Mucosa of descending colon (tissue), 3 donors: ENCODE measurements at places on chromosomes 16 and 17.

DNA sequence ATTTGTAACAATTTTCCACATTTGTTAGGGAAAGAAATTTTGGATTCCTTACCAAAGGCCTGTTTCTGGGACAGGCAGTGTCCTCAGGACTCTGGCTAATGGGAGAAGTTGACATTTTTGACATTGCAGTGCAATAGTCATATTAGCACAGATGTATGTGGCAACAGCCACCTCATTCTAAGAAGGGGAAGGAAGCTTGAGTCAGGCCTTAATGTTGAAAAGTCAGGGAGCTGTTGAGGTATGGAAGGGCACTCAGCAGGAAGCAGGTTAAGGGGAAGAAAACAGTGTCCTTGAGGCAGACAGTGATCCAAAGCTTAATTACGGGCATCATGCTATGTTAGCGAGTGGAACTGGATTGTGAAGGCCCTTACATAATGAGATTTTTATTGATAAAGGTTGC is 20.9 kb downstream of the AKTIP start:
- no peak for DNase-seq

DNA sequence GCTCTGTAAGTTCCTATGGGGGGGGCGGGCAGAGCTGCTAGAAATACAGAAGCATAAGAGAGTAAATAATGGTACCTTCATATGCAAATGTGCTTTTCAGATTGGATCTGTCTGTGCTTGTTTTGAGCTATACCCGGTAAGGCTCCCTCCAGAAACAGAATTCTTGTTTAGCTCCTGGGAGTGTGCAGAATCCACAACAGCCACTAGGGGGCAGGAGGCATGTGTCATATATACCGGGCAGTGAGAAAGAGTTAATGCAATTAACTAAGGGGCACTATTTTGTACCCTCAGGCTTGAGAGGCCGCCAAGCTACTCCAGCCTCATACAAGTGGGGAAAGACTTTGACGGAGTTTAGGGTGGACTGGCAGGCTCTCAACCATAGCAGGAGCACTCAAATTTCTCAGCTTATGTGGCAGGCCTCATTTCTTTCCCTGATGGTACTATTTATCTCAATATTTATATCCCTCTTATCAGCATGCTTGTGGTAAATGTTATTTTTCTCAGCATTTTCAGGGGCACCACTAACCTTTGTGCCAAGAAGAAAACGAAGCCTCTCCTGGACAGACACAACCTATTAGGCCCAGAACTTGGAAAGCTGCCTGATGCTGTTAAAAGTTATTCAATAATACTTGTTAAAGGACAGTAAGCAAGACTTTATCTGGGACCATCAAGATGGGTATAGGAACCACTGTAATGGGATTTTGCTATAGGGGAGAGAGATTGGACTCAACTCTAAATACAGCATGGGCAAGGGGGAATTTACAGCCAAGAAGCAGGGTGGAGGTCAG is 10.7 kb upstream of the CENPV start:
- peak; percentile 76 for DNase-seq

GRCh38 chr17:6578491-6578890 is 22.1 kb upstream of the PITPNM3 start:
- no peak for DNase-seq

DNA sequence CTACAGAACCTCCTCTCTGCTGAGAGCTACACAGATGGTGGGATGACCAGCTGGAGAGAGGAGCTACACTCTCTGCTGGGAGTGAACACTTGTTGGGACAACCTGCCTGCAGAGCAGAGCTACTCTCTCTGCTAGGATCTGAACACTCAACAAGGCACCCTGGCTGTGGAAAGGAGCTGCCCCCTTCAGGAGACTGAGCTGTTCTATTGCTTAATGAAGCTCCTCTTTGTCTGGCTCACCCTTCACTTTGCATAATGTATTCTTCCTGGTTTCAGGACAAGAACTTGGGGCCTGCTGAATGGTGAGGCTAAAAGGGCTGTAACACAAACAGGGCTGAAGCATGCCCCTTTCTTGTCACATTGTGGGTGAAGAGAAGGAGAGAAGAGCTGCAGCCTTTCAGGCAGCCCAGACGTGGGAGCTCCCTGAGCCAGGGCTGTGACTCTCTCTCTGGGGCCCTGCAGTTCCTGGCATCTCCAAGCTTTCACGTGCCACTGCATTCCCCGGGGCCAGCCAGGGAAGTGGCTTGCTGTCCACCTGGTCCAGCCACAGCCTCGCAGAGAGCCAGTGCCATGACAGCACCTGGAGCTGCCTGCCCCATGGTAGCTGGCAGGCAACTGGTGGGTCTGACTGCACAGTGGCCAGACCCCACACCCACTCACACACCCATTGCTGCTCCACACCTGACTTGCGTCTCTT is 272.8 kb upstream of the KCNJ16 start:
- no peak for DNase-seq

- DNase-seq: peak; percentile 58
Measured at GRCh38 chr16:48531011-48531962, 78.7 kb downstream of the N4BP1 start.

DNA sequence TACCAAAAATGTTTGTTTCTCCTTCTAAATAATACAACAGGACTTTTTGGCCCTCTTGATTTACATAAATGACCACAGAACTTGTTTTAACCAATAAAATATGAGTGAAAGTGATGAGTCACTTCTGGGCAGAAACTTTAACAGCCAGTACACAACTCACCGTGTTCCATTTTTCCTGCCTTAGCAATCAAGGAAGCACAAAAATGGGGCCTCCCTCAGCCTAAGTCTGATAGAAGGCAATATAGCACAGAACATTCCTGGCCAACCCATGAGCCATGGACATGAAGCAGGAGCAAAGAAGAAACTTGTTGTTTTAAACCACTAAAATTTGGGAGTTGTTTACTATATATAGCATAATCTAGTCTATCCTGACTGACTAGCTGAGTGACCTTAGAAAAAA is 61.1 kb upstream of the MTMR4 start:
- DNase-seq: no peak

GRCh38 chr16:1433263-1433560 is 2.3 kb downstream of the PERCC1 start:
- no peak for DNase-seq

GRCh38 chr17:20228860-20229259 is 219.7 kb downstream of the SPECC1 start:
- no peak for DNase-seq

DNA sequence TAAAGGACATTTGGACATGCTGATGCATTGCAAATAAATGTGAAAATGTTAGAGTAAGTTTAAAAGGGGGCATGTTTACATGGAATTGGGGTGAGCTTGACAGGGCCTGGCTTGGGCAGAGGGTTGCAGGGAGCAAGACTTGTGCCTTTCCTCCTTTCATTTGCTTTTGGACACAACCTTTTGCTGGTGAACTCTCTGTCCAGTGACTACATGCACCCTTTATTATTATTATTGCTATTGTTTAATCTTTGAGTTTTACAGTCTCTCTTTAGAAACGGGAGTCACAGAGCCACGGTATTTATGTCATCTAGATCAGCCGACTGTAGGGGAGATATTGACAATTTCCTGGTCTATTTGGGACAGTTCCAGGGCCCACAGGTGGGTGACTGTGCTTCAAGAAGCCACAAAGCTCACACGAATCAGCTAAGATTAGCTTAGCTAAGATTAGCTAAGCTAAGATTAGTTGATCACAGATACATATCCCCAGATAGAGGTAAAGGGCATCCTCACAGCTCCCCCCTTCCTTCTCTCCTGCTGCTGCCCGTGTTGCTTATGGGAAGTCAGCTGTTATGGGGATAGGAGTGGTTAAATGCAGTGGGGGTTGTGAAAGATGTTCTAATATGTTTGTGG is 28.9 kb upstream of the ETV4 start:
- no peak for DNase-seq

DNA sequence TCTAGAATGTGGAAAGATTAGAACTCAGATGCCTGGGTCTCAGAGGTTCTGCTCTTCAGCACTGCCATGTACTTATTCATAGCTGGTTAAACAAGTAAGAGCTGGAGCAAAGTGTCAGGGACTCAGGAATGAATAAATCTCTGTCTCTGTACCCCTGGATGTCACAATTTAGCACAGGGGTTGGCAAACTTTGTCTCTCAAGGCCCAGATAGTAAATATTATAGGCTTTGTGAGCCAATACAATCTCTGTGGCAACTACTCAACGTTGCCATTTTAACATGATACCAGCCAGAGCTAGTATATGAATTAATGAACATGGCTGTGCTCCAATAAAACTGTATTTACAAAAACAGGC is 220.3 kb upstream of the MON1B start:
- no peak for DNase-seq

- DNase-seq: no peak
Measured at GRCh38 chr16:15996432-15997109, 47.2 kb downstream of the ABCC1 start.

GRCh38 chr16:78278056-78278450 is 178.6 kb downstream of the WWOX start:
- DNase-seq: no peak

DNA sequence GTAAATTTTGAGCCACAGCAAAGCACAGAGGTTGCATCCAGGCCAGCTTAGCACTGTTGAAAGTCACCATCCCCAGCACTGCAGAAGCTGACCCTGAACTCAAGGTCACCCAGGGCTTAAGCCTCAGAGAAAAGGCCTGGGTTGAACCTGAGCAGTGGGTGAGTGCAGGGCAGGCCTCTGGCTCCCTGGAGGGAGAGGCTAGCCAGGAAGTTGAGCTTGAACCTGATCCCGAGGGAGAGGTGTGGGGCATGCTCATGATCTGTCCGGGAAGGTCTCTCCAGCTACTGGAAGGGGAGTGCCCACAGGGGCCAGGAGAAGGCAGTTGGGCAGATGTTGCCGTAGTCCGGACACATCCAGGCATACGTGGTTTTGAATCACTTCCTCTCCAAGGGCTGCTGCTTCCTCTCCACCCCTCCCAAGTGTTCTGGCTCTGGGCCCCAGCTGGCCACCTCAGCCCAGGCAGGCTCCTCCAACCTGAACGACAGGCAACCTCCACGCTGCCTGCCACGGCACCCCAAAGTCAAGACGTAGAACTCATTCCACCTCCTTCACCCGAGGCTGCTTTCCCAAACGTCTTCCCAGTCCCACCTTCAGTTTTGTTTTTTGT is 18.4 kb downstream of the CARHSP1 start:
- DNase-seq: peak; percentile 8

DNA sequence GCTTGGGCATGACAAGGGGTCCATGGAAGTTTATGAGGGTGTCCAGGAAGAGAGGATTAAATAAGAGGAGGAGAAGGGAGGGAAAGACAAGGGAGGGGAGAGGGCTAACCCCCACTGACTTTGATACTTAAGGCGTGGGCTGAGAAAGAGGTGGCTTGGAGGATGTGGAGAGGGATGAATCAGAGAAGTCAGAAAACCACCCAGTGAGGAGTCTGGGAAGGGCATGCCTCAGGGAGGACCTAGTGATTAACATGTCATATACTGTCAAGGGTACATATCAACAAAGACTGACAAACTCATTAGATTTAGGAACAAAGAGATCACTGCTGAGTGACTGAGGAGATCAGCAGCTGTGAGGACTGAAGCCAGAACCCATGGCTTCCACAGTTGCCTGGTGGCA is 145.4 kb downstream of the IRX5 start:
- no peak for DNase-seq

DNA sequence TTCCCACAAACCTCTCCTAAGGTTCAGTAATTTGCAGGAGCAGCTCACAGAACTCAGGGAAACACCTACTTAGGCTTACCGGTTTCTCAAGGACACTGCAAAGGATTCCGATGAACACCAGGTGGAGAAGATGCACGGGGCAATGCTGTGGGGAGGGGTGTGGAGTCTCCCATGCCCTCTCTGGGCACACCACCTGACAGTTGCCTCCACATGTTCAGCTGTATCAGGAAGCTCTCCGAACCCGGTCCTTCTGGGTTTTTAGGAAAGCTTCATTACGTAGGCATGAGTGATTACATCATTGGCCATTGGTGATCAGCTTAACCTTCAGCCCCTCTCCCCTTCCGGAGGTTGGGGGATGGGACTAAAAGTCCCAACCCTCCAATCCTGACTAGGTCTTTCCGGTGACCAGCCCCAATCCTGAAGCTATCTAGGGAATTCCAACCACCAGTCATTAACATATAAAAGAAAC is 21.6 kb downstream of the C17orf58 start:
- DNase-seq: no peak

- DNase-seq: no peak
Measured at GRCh38 chr17:59028328-59028727, 78.4 kb downstream of the TRIM37 start.

DNA sequence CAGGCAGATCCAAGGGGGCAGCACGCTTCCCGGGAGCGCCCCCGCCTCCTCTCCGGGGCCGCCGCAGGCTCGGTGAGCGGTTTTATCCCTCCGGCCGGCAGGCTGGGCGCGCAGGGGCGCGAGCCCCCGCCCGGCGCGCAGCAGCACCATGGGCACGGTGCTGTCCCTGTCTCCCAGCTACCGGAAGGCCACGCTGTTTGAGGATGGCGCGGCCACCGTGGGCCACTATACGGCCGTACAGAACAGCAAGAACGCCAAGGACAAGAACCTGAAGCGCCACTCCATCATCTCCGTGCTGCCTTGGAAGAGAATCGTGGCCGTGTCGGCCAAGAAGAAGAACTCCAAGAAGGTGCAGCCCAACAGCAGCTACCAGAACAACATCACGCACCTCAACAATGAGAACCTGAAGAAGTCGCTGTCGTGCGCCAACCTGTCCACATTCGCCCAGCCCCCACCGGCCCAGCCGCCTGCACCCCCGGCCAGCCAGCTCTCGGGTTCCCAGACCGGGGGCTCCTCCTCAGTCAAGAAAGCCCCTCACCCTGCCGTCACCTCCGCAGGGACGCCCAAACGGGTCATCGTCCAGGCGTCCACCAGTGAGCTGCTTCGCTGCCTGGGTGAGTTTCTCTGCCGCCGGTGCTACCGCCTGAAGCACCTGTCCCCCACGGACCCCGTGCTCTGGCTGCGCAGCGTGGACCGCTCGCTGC is 832 bp downstream of the CDK5R1 start:
- DNase-seq: no peak

- DNase-seq: no peak
Measured at GRCh38 chr16:78057803-78058564, 35.6 kb downstream of the CLEC3A start.

DNA sequence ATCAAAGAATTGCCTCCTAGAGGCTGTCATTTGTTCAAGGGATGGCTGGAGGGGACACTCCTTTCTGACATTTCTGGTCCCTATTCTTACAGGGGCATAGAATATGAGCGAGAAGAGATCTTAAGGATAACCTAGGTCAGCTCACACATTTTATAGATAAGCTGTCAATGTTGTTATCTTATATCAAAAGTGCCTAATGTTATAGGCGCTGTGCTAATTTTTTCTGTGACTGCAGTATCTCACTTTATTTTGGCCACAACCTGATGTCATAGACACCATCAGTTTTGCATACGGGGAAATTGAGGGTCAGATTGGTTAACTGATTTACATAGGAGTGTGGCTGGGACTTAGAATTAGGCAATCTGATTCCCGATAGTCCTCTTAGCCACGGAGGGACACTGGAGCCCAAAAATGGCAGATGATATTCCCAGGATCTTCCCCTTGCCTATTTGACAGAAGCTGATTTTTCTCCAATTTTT is 1.2 kb downstream of the CPD start:
- DNase-seq: no peak

DNA sequence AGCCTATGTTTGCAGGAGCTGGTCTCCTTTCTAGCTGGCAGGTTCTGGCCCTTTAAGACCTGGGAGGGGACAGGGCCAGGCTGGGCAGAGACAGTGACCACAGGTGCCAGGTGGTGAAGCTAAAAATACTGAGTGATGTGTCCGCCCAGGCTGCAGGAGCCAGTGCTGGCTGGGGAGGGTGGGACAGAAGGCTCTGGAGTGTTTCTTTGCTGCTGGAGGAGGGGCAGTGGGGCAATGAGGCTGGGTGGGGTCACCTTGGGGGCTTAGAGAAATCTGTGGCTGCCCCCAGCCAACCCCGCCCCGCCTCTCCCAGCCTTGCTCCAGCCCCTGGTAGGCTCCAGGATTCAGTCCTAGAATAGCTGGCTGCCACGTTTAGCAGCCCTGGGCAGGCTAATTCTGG is 30.4 kb upstream of the SBK1 start:
- DNase-seq: no peak
